CD4-positive, CD25-positive, alpha-beta regulatory T cell (primary cell): ENCODE measurements at places on chromosomes 3 and 15. TPM values are rescaled to one million over a fixed set of nuclear protein-coding genes. Genes with fewer than 3 reads are reported as not detected.

DNA sequence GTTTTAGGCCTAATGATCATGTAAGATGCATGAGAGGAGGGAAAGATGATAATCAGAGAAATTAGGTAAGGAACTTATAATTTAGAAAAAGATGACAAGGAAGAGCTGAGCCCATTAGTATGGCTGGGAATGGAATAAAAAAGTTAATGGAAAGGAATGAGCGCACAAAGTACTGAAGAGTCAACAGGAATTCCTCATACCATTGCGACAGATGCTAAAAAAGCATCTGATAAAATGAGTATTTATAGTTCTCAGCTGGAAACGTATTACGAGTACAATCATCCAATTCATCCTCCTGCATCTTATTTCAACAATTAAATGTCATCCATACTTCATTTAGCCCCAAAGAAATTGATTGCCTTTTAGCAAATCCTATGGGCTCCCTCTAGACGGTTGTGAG is 58.9 kb downstream of the TMCC1 start:
- no peak for DNase-seq

- no peak for DNase-seq
Observed at GRCh38 chr3:183313764-183314163, 60.7 kb downstream of the B3GNT5 start.

- no peak for DNase-seq
Observed at GRCh38 chr3:30193625-30194044, 412.8 kb upstream of the TGFBR2 start.

DNA sequence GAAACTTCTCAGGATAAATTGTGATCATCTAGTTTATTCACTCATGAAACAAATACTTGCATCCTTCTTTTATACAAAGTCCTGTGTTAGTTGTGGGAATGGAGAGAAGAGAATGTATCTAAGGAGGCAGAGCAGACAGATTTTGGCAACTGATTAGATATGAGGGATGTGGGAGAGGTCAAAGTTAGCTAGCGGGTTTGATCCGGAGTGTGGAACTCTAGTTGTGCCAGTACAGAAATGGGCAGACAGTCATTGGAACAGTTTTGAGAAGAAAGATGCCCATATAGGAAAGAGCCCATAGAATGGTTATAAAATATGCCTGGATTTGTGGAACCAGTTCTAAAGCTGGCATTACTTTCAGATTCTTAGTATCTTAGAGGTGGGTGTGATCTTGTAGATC is 141.1 kb downstream of the FNDC3B start:
- no peak for DNase-seq

DNA sequence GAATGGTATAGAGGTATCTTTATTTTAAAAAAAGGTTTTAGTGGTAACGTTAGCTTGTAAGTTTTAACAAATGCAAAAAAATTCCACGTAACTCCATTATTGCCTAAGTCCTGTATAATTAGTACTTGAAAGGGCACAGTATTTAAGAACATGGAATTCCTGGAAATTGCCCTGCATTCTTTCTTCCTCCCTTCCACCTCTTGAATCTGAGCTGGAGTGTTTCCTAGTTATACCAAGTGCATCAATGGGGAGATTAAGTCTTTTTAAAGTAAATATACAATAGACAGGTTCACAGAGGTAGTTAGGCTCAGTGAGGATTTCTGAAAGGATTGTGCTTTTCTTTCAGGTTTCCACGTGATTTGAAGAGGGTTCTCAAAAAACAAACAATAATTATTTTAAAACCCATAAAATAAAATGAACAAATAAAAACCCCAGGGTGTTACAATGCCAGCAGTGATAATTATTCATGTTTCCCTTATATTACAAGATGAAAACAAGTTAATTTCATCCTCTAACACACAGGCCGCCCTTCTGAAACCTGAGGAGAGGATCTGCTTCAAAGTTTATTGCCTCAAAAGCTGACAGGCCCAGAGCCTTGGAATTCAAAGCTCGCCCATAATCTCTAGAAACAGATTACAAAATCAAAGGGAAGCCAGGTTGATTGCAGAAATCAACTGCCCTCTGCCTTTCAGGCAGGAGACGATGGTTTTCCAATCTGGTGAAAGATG is 128.8 kb upstream of the LMOD3 start:
- DNase-seq: no peak

GRCh38 chr3:138434276-138434874 is at the start of gene ESYT3:
Gene ESYT3, plus strand, starts transcription at chr3:138434616. Its CDS starts 183 bp downstream, at chr3:138434799.
- no peak for DNase-seq

Gene SLC24A5
- not detected for total RNA-seq

DNA sequence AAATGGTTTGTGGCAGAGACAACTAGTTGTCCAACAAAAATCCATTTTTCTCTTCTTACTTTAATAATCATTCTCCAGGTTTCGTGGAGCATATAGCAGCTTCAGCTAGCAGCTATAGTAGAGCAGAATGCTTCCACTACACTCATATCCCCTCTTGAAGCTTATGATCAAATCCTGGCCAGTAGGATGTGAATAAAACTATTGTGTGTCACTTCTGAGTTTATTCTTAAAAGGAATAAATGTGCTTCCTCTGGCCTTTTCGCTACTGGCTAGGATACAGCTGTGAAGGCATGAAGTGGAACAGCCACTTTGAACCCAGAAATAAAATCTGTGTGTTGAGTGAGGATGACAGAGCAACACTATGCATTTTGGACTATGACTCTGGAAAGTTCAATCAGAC is 7.8 kb upstream of the CPOX start:
- DNase-seq: no peak

GRCh38 chr3:25468866-25469319 is 40.8 kb downstream of the RARB start:
- DNase-seq: no peak

Gene ATP2B2
- total RNA-seq: not detected

Gene GLDN
- total RNA-seq: not detected

Gene DNAJB8
- total RNA-seq: not detected

Gene VIPR1
- 31.2 TPM for total RNA-seq

GRCh38 chr3:58434168-58434504 is 504 bp upstream of the PDHB start:
- no peak for DNase-seq
